ENCODE measurements at places on chromosomes 6 and 20.

DNA sequence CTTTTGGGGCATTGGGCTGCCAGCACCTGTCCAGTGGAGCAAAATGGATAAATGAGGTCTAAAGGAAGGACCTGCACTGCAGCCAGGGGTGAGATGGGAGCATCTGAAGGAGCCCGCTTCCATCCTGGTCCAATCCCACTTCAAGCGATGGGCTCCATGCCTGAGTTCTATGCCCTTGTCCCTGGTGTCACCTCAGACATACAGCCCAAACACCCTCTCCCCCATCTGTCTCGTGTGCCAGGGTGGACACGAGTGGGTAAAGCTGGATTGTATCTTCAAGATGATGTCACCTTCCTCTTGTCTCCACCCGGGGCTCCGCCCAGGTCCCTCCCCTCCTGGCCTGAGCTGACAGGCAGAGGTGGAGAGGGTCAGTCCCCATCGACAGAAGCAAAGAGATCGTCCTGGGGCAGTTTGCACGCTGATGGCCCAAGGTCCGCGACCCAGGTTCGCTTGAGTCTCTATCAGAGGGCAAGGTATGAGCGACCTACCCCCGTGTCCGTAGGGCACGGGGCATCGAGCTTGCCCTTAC lies 544 bp downstream of the SMIM29 start:
- no peak for DNase-seq

DNA sequence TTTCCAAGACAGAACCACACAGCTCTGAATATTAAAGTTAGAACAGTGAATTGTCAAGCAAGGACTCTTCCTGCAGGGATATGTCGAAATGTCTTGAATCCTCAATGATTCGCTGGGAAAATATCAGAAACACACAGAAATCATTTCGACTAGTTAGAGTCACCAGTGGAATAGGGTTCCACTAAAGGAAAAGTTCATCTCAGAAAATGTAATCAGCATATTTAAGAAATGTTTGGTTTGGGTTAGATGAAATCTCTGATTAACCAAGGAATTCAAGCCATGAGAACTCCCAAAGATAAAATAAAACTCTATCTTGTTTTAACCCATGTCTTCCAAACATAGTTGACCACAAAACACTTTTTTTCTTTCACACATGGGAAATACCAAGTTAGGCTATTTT lies 621.0 kb upstream of the NRSN1 start:
- no peak for DNase-seq

- DNase-seq: no peak
These were observed 23.1 kb downstream of the ALDH5A1 start for GRCh38 chr6:24517659-24518543.

GRCh38 chr6:57027301-57027700 lies 19.2 kb upstream of the KIAA1586 start:
- DNase-seq: no peak

DNA sequence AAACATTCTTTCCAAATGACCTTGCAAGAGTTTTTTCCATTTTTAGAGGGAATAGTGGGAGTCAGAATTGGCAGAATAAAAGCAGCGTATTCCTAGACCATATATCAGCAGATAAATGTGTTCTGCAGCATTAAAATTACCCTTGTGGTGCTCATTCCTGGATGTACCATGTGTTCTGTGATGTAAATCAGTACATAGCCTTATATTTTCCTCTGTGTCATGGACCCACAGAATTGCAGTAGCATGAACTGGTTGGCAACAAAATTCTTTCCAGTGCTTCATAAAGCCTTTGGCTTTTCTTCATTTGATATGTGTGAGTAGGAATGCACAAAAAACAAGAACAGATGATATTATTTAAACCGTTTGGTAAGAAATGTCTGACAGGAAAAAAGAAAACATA lies 32.5 kb downstream of the ANKEF1 start:
- no peak for DNase-seq

- DNase-seq: no peak
These were observed 225.3 kb upstream of the HTR1E start for GRCh38 chr6:86712039-86712438.
